GM12865 (cell line): ENCODE measurements at places on chromosomes 11 and 22.

GRCh38 chr11:44515048-44515447 lies 50.4 kb upstream of the CD82 start:
- no peak for DNase-seq

- peak; percentile 86 for DNase-seq
Observed at GRCh38 chr22:46934746-46935491, 172.5 kb downstream of the TBC1D22A start.

GRCh38 chr22:23693979-23694680 lies 3.3 kb downstream of the RGL4 start:
- no peak for DNase-seq

DNA sequence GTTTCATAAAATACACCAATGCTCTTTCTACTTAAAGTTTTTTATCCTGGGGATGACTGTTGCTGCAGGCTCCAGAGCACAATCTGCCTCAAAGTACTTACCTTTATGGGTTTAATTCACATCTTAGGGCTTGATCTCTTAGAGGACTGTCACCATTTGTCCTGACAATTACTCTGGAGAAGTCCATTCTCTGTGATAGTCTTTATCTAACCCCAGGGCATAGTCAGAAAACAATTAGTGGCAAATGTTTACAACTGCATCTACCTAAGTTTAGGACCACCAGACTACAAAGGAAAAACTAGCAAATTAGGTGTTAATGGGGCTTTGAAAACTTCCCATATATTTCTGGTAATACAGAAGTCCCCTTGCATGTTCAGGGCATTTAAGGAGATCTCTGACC lies 973.5 kb downstream of the JRKL start:
- DNase-seq = no peak

- no peak for DNase-seq
Observed at GRCh38 chr22:30294066-30294465, 4.8 kb upstream of the CASTOR1 start.
